Activated CD8-positive, alpha-beta memory T cell treated with anti-CD3 and anti-CD28 coated beads for 1 hour (primary cell): ENCODE measurements at places on chromosomes 12 and 14.

DNA sequence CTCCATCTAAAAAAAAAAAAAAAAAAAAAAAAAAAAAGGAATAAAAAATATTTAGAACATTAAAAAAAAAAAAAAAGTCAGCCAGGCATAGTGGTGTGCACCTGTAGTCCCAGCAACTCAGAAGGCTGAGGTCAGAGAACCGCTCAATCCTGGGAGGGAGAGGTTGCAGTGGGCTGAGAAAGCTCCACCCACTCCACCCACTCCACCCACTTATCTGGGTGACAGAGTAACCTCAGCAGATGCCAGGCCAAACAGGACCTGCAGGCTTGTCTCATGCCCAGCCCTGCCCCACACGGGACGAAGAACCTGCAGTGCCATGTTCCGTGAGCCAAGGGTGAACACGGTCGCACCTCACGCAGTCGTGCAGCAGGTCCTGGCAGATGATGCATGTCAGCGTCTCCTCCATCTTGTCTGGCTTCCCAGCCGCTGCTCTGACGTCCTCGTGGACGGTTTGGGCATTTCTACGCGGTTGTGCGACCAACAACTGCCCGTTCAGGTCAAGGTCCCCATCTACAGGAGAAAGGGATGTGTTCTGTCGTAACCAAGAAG lies 28.6 kb downstream of the CHFR start:
- no peak for DNase-seq

- DNase-seq = no peak
Observed at GRCh38 chr12:117189725-117190209, 503 bp downstream of the FBXO21 start.

GRCh38 chr12:27385766-27386564 lies 53.3 kb downstream of the BMAL2 start:
- no peak for DNase-seq

GRCh38 chr12:64077922-64078321 lies 144.2 kb downstream of the KICS2 start:
- DNase-seq = no peak

- no peak for DNase-seq
Observed at GRCh38 chr12:51886021-51886710, 1.7 kb upstream of the ANKRD33 start.

GRCh38 chr14:100114109-100114765 lies 45.2 kb downstream of the DEGS2 start:
- no peak for DNase-seq

GRCh38 chr14:90518069-90518940 lies 121.5 kb downstream of the CALM1 start:
- DNase-seq = no peak

DNA sequence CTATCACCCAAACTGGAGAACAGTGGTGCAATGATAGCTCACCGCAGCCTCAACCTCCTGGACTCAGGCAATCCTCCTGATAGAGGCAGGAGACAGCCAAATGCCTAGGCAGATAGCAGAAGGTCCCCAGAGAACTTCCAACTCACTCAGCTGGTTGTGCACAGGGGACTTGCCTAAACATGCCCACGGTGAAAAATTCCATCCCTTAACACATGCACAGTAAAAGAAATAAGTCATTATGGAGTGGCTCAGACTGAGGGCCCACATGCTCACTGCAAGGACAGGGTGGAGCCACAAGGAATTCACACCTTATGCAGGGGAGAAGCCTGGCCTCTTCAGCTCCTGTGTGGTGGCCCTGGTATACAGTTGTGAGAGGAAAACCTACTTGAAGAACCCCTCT lies 525.8 kb upstream of the ATP2B1 start:
- no peak for DNase-seq

DNA sequence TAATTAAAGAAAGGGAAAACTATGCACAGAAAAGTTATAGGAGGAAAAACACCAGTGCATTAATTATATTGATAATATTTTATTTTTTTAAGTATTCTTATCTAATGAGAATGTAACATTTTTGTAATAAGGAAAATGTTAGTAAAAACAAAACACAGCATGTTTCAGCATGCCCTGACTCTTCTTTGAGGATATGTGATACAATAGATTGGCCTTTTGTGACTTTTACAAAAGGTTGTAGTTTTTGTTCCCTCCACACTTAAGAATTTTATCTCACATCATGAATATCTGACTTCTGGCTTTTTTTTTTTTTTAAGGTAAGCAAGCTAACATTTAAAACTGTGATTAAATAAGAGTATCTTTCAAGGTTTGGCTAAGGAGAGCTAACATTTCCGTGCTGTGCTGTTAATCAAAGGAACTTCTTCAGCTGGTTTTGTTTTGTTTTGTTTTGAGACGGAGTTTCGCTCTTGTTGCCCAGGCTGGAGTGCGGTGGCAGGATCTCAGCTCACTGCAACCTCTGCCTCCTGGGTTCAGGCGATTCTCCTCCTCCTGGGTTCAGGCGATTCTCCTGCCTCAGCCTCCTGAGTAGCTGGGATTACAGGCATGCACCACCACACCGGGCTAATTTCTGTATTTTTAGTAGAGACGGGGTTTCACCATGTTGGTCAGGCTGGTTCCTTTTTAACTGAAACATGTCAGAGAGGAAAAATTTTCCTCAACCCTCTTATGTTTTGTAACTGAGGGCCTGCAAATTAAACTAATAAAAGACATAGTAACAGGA lies 30.8 kb upstream of the RESF1 start:
- DNase-seq = no peak

GRCh38 chr12:45191239-45191638 lies 24.7 kb upstream of the ANO6 start:
- DNase-seq = no peak

DNA sequence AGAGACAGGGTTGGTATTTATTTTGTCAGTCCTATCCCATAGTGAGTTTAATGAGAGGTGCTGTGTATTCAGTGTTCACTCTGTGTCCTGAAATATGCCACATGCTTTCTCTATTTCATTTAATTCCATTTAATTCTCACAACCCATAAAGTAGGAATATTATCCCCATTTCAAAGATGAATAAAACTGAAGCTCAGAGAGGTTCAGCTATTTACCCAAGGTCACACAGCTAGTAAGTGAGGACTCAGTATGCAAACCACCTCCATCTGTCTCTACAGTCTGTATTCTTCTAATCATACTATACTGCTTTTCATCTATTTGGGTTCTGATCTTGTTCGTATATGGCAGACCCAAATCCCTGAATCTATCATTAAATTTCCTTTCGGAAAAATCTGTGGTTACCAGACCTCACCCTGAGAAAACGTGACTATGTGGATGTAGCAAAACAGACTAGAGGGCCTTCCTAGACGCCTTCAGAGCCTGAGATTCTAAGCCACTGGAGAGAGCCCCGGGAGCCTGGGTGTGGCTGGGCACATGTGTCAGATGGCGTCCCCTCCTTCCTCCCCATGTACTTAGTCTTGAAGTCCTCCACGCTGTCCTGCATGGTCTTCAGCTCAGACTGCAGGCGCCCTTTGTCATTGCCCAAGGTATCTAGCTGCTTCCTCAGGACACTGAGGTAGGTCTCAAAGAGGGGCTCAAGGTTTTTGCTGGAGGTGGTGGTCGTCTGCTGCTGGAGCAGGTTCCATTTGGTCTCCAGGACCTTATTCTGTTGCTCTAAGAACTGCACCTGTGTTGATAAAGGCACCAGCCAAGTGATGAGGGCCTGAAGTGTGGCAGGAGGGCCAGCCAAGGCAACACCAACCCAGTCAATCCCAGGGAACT lies 2.5 kb downstream of the KRT4 start:
- no peak for DNase-seq

DNA sequence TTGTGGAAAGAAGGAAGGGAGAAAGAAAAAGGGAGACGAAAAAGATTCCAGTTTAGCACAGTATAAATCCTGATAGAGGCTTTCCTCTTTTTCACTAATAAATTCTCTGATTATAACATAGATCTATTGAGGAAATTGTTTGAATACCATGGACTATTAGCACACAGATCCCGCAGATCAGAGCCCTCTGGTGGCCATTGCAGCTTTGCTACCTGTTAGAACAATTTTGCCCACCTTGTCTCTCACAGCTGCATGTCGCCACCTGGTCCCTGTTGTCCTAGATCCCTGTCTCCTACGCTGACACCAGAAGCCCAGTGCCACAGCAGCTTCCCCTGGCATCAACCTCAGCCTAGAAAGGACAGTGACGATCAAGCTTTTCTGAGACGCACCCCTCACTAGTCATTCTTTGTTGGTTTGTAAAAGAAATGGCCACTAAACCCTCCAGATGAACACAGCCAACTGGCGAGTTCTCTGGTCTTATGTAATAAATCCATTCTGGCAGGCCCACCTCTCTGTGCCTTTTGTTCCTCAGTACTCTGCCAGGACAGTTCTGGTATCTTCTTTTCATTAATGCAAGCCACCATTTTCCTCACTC lies 9.9 kb downstream of the GPHB5 start:
- DNase-seq = no peak

DNA sequence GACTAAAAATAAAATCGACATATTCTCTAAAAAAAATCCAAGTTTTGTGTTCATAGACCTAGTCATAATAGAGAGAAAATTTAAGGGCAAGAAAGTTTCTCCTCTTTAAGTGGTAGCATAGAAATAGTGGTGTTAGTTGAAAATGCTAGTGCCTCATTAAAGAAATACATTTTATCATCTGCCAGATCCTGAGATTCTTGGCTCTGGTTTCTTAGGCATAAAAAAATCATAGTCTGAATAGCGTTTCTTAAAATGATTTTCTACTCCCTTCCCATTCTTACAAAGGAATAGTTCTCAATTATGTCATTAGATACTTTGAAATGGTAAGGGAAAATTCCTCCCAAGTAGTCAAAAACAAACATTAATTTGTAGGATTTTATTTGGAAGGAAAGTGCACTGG lies 212.8 kb downstream of the NELL2 start:
- DNase-seq = no peak

GRCh38 chr12:131672311-131672940 lies 38.5 kb upstream of the SFSWAP start:
- no peak for DNase-seq

GRCh38 chr14:51933191-51933590 lies 56.2 kb upstream of the RTRAF start:
- DNase-seq = no peak

DNA sequence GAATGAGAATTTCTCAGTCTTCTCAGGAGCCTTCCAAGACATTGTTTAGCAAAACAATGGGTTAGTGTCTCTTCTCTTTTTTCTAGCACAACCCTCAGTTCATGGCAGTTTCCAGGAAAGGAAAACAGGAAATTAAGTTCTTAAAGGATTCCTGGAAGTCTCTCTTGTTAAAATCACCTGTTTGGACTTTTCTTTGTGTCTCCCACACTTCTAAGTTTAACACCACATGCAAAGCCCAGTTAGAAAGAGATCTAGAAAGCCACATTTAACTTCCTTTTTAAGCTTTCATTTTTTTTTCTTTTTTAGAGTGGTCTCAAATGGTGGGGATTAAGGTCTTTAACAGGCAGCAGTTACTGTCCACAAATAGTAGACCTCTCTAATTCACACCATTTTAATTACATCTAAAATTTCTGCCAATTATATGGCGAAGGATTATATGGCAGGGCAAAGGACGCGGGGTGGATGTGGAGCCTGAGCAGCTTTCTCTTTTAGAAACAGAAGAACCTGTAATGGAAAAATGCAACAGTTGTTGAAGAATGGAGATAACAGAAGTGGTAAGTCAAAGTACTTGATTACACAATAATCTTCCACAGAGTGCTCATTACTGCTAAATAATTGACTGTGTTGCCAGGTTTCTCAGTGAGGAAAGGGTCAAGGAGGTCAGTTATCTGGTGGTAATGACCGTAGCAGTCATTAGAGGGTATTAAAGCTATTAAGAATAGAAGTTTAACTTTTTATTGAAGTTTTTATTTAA lies 298.6 kb downstream of the AKAP6 start:
- DNase-seq = no peak

DNA sequence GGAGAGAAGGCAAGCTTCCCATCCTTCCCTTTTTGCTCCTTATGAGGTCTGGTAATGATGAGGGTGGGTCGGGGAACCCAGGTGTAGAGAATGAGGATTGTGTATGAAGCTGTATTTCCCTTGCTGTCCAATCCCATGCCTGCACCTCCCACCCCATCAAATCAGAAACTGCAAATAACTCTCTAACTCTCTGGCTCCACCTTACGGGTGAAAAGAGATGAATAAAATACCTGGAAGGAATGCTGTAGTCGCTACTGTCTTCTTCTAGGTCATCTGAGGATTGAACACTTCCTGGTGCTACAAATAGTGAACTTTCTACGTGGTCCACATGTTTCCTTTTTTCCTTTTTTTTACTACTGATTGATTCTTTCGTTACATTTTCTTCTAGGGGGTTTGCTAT lies 38.9 kb upstream of the DICER1 start:
- DNase-seq = no peak

GRCh38 chr12:57380300-57380699 lies 50.5 kb downstream of the R3HDM2 start:
- no peak for DNase-seq

- DNase-seq = no peak
Observed at GRCh38 chr14:64760146-64760755, 56.0 kb downstream of the PLEKHG3 start.

DNA sequence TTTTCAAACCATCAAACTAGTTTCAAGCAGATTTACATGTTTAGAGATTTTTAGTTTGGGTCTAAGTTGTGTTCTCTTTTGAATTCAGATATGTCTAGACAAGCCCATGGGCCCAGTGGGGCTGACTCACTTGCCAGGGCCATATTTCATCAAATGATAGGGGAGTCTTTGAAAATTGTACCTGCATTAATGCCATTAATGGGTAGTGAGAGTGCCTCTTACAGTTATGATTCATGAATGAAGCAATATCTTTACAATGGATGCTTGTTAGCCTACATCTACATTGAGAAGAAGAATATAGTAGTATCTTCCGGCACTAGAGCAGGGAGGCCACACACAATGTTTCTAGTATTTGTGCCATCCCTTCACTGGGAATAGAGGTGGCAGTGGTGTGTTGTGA lies 174.2 kb upstream of the E2F7 start:
- DNase-seq = no peak

DNA sequence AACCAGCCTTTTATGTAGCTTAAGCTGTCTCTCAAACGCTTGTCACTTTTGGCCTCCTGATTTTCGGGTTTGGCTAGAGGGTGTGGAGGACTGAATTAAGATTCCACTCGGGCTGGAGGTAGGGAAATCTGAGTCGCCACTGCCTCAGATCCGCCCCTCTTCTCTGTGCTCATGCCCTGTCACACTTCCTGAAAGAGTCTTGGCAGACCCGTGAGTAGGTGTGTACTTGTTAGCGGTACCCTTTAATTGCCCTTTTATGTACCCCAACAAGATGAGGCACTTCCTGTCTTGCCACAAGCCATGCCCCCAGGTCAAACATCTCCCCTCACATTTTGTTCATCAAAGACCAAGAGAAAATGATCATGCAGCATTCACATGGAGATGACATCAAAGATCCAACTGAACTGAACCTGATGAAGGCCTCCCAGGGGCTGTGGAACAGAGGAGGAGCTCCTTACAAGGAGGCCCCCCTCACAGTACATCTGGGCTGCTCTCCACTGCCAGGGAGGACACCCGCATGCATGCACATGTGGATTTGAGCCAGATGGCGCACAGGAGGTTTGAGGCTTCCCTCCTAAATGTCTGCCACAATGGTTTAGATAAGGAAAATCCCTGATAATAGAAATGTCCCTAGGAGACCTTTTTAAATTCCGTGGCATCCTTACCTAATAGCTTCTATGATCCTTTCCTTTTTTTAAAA lies 86.5 kb upstream of the CDKN3 start:
- DNase-seq = no peak
